Camera-type eye (tissue), 1 donor: ENCODE measurements at places on chromosomes 16 and 17. TPM values are rescaled to one million over a fixed set of nuclear protein-coding genes. Genes with fewer than 3 reads are reported as not detected.

TBC1D3I gene
- total RNA-seq = not detected

ZACN gene
- total RNA-seq = not detected

CES5A gene
- not detected for total RNA-seq

ASPA gene
- total RNA-seq = 5.4 TPM

SLC38A8 gene
- total RNA-seq = 6.6 TPM

VWA3A gene
- 0.33 TPM for total RNA-seq

PAQR4 gene
- 23.0 TPM for total RNA-seq

TTC19 gene
- 76.1 TPM for total RNA-seq

CARD14 gene
- 4.8 TPM for total RNA-seq

TMEM114 gene
- 5.7 TPM for total RNA-seq

ATP2A1 gene
- total RNA-seq = 46.8 TPM

EPN3 gene
- total RNA-seq = 0.82 TPM

TMIGD1 gene
- total RNA-seq = not detected

CCL4 gene
- 2.3 TPM for total RNA-seq

MPRIP gene
- total RNA-seq = 174 TPM

C1QL1 gene
- 11.7 TPM for total RNA-seq

MMP25 gene
- total RNA-seq = 2.1 TPM

HNF1B gene
- not detected for total RNA-seq

APOBR gene
- total RNA-seq = 0.60 TPM

NKD1 gene
- total RNA-seq = 15.0 TPM

KCNH6 gene
- total RNA-seq = 24.6 TPM

MT3 gene
- total RNA-seq = not detected

TNFRSF17 gene
- total RNA-seq = not detected

CCDC92B gene
- 2.5 TPM for total RNA-seq

MYH13 gene
- 5.9 TPM for total RNA-seq

CCL8 gene
- total RNA-seq = 0.33 TPM

CCL1 gene
- total RNA-seq = not detected

GEMIN4 gene
- total RNA-seq = 18.7 TPM

CLEC3A gene
- total RNA-seq = not detected

SECTM1 gene
- total RNA-seq = 6.6 TPM

MATCAP1 gene
- 44.2 TPM for total RNA-seq

CLEC18B gene
- total RNA-seq = 6.3 TPM

ZNF646 gene
- 18.0 TPM for total RNA-seq

KCNH4 gene
- not detected for total RNA-seq

HSD11B2 gene
- 4.3 TPM for total RNA-seq

KRTAP4-3 gene
- not detected for total RNA-seq

HSD17B1 gene
- total RNA-seq = 1.1 TPM

RNF112 gene
- total RNA-seq = 5.4 TPM

STX1B gene
- total RNA-seq = 9.1 TPM

EMP2 gene
- total RNA-seq = 21.9 TPM

ITGAL gene
- total RNA-seq = 3.8 TPM

EVPLL gene
- total RNA-seq = 0.33 TPM

ADAM11 gene
- 19.4 TPM for total RNA-seq

RRAD gene
- total RNA-seq = 52.9 TPM

BCL6B gene
- total RNA-seq = 5.4 TPM

MEOX1 gene
- total RNA-seq = 7.9 TPM

ABCC12 gene
- total RNA-seq = not detected

MYO1D gene
- total RNA-seq = 20.9 TPM

PRR35 gene
- 2.0 TPM for total RNA-seq

ZNF174 gene
- 13.5 TPM for total RNA-seq

STH gene
- not detected for total RNA-seq

RHOT2 gene
- total RNA-seq = 56.3 TPM

MT1M gene
- not detected for total RNA-seq
